ENCODE measurements at places on chromosomes 12 and 14.

DNA sequence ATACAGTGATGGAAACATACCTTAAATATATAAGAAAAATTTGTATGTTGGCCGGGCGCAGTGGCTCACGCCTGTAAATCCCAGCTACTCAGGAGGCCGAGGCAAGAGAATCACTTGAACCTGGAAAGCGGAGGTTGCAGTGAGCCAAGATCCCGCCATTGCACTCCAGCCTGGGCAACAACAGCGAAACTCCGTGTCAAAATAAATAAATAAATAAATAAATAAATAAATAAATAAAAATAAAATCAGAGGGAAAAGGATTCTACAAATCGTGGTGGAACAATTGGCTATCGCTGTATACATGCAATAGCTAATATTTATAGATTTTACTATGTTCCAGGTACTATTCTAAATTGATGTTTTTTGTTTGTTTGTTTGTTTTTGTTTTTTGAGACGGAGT lies 1.7 kb upstream of the ATF7 start:
- no peak for DNase-seq

DNA sequence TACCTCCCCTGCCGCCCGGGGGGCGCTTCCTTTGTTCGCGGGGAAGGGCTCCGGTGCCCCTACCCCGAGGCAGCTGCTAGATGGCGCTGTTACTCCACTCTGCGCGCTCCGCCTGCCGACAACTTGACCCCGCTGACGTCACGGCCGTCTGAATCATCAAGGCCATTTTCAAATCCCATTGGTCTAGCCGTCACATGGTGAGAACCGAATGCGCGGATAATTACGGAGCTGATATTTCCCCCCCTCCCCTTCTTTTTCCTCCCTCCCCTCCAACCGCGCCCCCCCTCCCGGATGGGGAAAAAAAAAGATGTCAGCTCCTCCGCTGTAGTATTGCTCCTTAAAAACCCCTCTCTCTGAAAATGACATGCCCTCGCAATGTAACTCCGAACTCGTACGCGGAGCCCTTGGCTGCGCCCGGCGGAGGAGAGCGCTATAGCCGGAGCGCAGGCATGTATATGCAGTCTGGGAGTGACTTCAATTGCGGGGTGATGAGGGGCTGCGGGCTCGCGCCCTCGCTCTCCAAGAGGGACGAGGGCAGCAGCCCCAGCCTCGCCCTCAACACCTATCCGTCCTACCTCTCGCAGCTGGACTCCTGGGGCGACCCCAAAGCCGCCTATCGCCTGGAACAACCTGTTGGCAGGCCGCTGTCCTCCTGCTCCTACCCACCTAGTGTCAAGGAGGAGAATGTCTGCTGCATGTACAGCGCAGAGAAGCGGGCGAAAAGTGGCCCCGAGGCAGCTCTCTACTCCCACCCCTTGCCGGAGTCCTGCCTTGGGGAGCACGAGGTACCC lies at the start of gene HOXC10:
Gene HOXC10, plus strand, starts transcription at position 246 of the 791 bp plus-strand sequence. Its CDS starts 114 bp downstream, at position 360.
- no peak for DNase-seq

DNA sequence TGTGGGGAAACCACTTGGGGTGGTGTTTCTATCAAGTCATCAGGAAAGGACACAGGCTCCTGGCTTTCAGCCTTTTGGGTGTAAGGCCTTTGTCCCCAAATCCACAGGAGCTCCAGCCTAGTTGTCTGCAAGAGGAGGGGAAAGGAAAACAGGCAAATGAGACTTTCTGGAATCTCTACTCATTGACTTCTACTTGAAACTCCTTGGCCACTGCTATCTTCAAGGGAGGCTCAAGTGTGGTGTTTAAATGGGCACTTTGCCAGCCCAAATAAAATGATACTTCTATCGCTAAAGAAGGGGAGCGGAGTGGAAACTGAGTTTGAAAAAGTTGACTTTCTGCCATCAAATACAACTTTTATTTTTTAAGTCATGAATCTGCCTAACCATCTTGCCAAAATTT lies 445.9 kb upstream of the RGS6 start:
- DNase-seq = no peak

DNA sequence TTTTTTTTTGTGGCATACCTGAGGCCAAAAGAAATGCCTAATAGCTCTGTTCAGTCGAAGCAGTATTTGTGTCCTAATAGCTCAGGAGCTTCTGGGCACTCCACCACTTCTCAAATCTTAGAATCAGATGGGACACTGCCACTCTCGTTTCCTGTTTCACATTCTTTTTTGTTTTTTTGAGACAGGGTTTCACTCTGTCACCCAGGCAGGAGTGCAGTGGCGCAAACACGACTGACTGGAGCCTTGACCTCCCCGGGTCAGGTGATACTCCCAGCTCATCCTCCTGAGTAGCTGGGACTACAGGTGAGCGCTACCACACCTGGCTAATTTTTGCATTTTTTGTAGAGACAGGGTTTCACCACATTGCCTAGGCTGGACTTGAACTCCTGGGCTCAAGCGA lies 52.7 kb downstream of the SPPL3 start:
- DNase-seq = no peak

- DNase-seq = no peak
Measured at GRCh38 chr12:96225994-96226399, 31.8 kb downstream of the ELK3 start.

DNA sequence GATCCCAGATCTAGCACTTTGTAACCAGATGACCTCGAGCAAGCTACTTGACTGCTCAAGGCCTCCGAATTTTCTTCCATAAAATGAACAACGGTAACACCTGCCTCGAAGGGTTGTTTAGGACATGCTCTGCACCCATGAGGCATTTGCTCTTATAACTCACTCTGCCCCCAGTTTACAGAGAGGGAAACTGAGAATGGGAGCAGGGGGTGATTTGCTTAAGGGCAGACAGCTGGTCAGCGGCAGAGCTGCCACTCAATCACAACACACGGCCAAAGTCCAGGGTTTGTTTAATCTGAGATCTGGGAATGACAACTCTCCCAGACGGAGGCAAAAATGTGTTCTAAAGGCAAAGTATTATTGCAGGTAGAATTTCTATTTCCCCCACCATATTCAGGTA lies 156.3 kb downstream of the RIMBP2 start:
- DNase-seq = no peak

- no peak for DNase-seq
Measured at GRCh38 chr12:94173660-94174265, 25.4 kb downstream of the PLXNC1 start.

- no peak for DNase-seq
Measured at GRCh38 chr12:81176796-81177195, 98.9 kb downstream of the ACSS3 start.

GRCh38 chr12:52831251-52831650 lies 2.9 kb downstream of the KRT79 start:
- DNase-seq = no peak

- DNase-seq = no peak
Measured at GRCh38 chr12:118356809-118357256, 15.9 kb downstream of the TAOK3 start.

- DNase-seq = no peak
Measured at GRCh38 chr14:53999061-53999488, 42.5 kb upstream of the BMP4 start.

DNA sequence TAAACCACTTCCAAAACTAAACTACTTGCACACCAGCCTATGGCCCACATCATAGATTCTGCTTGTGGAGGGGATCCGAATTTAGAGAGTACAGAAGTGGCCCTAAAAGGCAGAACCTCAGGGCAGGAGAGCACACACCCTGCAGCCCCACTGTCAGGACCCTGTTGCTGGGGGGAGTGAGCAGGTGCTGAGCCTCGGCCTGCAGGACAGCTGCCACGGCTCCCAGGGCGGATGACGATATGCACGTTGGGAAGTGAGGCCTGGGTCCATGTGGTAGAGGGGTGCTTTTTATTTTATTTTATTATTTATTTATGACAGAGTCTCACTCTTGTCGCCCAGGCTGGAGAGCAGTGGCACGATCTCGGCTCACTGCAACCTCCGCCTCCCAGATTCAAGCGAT lies 73.5 kb downstream of the TNFAIP2 start:
- DNase-seq = no peak

Measured in activated naive CD4-positive, alpha-beta T cell (primary cell).